Stimulated activated CD8-positive, alpha-beta memory T cell treated with anti-CD3 and anti-CD28 coated beads, Interleukin-4, amount 100 ng/mL, for 1 hour (primary cell): ENCODE measurements at places on chromosomes 5 and 9.

DNA sequence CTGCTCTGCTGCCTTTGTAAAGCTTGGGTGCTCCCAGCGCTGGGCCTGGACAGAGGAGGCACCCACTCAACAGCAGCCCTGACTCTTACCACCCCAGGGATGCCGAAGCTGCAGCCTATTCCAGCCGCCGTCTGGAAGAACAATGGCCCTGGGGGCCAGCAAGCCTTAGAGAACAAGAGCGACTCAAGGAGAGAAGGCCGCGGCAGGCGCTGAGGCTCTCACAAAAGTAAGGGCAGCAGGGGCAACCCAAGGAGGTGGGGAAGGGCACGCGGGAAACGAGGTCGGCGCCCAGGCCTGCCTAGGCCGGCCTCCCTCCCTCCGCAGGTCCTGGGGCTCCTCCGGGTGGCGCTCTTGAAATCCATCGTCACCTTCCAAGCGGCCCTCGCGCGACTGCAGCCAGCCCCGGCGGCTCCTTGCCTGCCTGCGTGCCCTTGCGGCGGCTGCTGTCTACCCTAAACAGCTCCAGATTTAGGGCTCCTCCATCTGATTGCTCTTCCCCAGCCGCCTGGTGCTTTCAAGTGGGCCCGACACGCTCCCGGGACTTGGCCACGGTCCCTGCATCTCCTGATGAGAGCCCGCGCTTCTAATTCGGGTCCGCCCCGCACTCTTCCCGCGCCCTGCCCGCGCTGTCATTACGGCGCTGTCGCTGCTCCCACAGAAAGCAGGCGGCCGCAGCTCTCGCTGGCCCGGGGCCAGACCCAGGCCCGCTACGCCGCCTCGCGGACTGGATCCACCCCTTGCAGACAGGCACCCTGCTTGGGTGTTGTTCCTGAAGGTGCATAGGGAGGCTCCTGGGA, 213.3 kb downstream of the SEMA6A start:
- no peak for DNase-seq

- DNase-seq: no peak
Measured at GRCh38 chr5:55913466-55914413, 62.6 kb downstream of the IL31RA start.

GRCh38 chr5:140219068-140219991, 44.3 kb downstream of the CYSTM1 start:
- no peak for DNase-seq

DNA sequence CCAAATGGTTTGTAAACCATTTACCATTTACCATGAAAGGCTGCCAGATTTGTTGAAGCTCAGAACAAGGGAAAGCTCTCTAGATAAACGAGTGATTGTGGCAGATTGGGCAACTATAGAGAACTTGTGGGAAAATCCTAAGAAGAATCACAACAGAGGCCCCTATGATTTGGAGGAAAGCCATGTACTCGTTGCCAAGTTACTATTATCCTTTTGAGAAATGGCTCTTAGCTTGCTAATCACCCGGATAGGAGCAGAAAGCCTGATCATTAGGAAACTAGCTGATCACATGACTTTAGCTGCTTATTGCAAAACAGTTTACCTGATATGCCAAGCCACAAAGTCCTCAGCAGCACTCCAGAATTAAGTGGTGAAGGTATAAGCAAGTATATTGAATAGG, 23.5 kb upstream of the ATG10 start:
- no peak for DNase-seq

DNA sequence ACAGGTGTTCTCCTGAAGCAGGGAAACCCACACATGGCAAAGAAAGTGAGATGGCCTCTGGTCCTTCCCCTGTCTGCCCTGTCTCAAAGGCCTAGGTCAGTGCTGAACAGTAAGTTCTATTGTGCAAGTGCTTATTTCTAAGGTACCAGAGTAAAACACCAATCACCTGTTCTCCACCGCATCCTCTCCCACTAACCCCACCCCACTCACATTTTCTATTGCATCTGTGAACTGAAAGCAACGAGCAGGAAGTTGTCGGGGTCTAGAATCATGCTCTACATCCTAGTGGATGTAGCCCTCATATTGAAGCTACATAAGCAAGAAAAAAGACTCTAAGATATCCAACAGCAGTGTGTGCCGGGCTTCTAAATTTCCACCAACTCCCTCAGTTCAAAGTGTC, 265.9 kb downstream of the ENC1 start:
- no peak for DNase-seq

- no peak for DNase-seq
Measured at GRCh38 chr9:85414390-85414789, 327.4 kb downstream of the AGTPBP1 start.
